ENCODE measurements at places on chromosomes 6 and 20.

- DNase-seq: no peak
Observed at GRCh38 chr6:160198606-160199211, 59.9 kb downstream of the SLC22A2 start.

GRCh38 chr6:133099573-133099972 is 141.6 kb upstream of the EYA4 start:
- DNase-seq: no peak

DNA sequence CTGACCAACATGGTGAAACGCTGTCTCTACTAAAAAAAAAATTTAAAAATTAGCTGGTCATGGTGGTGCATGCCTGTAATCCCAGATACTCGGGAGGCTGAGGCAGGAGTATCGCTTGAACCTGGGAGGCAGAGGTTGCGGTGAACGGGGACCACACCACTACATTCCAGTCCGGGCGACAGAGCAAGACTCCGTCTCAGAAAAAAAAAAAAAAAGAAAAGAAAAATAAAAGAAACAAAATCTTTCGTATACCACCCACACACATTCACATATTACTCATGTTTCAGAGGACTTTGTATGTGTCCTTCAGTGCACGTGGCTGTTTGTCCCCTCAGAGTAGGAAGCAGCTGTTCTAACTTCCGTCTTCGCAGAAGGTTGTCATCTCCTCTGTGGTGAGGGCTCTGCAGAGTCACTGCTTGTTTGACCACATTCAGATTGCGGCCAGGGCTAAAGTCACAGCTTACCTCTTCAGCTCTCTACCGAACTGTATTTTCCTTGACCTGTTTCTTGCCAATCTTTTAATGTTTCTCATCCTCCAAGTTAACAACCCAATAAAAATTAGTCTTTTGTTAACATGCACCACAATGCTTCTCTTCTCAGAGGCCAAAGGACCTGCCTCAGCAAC is 36.6 kb upstream of the HIVEP1 start:
- no peak for DNase-seq

GRCh38 chr6:170144571-170145271 is 146.2 kb downstream of the DLL1 start:
- DNase-seq: no peak

- DNase-seq: no peak
Observed at GRCh38 chr6:40477246-40478126, 109.7 kb downstream of the LRFN2 start.

DNA sequence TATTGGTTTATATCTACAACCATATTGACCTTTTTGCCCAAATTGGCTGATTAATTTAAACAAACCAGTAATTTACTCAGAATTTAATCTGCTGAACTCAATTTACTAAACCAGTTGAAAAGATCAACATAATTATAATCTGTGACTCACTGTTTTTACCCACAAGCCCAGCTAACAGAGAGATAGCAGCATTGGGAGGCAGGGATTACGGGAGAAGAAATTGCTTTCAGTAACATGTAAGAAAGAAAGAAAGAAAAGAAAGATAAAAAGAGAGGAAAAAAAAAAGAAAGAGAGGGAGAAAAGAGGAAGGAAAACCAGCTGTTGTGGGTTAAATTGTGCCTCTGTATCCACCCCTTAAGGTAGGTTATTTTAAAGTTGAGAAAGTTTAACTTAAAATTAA is 13.3 kb upstream of the RHAG start:
- DNase-seq: no peak

- no peak for DNase-seq
Observed at GRCh38 chr6:90097356-90097755, 199.3 kb downstream of the BACH2 start.

GRCh38 chr20:40599987-40600386 is 89.0 kb downstream of the MAFB start:
- DNase-seq: no peak

DNA sequence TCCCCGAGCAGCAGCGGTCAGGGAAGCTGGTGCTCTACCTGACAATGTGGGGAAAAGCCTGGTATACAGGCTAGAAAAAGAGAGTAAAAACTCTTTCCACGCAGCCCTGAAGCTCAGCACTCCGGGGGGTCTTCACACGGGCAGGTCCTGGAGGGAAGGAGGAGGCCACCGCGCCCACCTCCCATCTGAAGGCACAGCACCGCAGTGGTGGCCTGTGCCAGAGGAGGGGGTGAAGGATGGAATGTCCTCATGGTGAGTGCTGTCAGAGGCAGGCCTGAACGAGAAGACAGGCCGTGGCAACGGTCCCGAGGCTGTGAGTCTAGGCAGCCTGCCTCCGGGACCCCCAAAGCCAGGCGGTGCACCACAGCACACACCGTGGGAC is 5.8 kb downstream of the SLC2A4RG start:
- DNase-seq: no peak

DNA sequence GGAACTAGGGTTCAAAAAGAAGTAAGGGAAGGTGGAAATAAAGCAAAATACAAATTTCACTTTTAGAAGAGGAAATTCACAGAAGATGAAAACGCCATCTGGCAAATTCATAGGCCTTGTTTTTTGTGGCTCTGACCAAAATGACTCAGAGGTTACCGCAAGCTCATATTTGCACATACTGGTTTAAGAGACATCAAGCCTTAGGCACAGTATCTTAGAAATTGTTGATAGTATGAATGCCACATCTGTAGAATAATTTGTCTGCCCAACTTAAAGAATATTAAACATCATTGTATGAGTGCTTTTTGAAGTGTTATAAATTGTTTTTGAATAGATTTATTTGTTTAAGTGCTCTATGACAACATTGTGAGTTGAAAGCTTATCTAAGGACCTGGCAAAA is 10.6 kb downstream of the TAAR1 start:
- no peak for DNase-seq

DNA sequence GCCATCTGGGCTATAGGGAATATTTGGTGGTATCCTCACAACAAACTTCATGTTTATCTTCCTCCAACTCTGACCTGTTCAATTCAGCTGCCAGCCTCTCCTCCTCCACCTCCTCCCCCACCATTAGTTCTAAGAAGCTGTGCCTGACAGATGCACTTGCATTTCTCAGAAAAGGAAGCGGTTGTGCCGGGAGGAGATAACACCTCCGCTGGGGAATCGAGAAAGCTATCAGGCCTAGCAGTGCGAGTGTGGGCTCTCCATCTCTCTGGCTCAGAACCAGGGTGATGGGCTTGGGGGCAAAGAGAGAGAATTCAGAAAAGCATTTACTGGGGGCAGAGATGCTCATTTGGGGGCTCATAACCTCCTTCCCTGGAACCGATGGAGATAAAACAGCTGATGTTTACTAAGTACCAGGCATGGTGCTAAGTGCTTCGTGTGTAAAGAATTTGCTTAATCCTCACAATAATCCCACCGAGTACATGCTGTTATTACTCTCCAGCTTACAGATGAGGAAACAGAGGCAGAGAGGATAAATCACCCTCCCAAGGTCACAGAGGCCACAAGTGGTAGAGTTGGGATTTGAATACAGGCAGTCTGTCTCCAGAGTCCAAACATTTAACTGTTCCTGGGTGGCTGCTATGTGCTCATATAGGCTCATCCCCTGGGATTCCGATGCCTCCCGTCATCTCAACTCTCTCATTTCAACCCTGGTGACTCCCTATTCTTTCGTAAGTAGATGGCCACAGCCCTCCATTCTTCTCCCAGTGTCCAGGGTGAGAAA is 38.3 kb downstream of the COX4I2 start:
- peak; percentile 45 for DNase-seq

- no peak for DNase-seq
Observed at GRCh38 chr20:38878866-38879265, 47.4 kb upstream of the FAM83D start.

DNA sequence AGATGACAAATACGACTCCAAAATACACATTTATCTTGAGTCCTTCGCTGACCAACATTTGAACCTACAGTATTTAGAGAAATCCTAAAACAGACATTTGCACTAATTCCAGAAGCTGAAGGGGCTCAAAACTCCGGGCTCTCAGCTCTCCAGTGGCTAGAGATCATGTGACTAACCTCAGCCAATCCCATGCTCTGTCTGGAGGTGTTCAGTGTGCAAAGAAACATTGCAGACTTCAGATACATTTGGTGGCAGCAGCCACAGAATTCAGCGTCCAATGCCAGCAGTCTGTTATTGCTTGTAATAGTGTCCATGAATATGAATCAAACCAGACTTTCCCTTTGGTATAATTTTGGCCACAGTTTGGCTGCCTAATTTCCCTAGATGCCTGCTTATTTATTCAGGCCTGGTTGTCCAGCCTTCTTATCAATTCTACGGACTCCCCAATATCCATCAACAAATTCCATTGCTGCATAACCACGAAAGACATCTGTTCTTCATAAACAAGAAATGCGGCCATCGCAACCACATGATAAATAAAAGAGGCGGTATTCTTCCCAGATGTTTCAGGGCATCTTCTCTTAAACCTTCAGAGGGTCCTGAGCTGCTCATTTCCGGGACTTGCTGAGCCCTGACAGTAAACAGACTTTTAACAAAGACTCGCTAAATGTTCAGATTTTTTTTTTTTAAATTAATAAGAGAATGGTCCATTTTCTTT is 14.5 kb upstream of the CYP24A1 start:
- no peak for DNase-seq

GRCh38 chr6:137816133-137816579 is 50.9 kb upstream of the TNFAIP3 start:
- no peak for DNase-seq

GRCh38 chr6:10542213-10542612 is 21.1 kb downstream of the GCNT2 start:
- DNase-seq: no peak
